ENCODE measurements at places on chromosomes 3 and 15. TPM values are rescaled to one million over a fixed set of nuclear protein-coding genes. Genes with fewer than 3 reads are reported as not detected.

The SLC2A2 gene
- 123 TPM for total RNA-seq

The PARP3 gene
- total RNA-seq: 7.0 TPM

DNA sequence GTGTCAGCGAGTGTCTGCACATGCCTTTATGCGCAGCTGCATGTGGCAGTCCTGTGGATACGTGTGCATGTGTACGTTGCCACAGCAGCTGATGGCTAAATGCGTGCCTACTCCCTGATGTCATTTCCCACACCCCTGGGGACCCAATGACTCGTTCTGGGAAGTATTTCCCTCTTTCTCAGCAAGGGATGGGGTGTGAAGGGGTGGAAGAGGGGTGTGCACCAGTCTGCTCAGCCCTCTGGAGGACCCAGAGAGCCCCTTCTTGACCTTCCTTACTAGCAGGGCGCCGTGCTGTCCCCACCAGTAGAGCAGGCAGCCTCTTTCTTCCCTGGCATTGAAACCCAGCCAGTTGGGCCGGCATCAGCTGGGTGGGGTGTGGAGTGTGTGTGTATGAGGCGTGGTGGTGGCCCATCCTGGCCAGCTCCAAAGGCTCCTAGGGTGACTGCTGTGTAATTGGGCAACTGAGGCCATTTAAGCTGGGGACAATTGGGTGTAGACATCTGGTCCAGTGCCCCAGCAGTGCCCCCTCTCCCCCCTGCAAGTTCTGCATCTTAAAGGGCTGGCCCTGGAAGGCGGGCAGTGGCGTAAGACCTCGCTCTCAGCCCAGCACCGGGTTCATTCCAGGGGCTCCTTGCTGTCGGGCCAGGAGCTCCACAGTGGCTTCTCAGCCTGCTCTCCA is 19.2 kb downstream of the SNX33 start:
- H3K27me3 ChIP-seq: no peaks in the 10 kb centered on the region
- peak overlapping the region; percentile 83 for H3K27ac ChIP-seq
- H3K4me1 ChIP-seq: peaks cover 54% of the 10 kb centered on the region
- H3K4me3 ChIP-seq: no peak overlapping the region
- no peaks in the 10 kb centered on the region for H3K36me3 ChIP-seq
- peak; percentile 51 for DNase-seq

- no peak overlapping the region for H3K4me3 ChIP-seq
- H3K4me1 ChIP-seq: no peaks in the 10 kb centered on the region
- DNase-seq: no peak
- H3K36me3 ChIP-seq: no peaks in the 10 kb centered on the region
These were observed 38.1 kb upstream of the IQSEC1 start for GRCh38 chr3:13111173-13111872.

GRCh38 chr3:66502245-66502874 is 1.5 kb upstream of the LRIG1 start:
- H3K27ac ChIP-seq: no peak overlapping the region
- DNase-seq: no peak
- no peaks in the 10 kb centered on the region for H3K27me3 ChIP-seq
- no peak overlapping the region for H3K4me3 ChIP-seq
- H3K4me1 ChIP-seq: peaks cover 22% of the 10 kb centered on the region

The MKRN3 gene
- 0.57 TPM for total RNA-seq

DNA sequence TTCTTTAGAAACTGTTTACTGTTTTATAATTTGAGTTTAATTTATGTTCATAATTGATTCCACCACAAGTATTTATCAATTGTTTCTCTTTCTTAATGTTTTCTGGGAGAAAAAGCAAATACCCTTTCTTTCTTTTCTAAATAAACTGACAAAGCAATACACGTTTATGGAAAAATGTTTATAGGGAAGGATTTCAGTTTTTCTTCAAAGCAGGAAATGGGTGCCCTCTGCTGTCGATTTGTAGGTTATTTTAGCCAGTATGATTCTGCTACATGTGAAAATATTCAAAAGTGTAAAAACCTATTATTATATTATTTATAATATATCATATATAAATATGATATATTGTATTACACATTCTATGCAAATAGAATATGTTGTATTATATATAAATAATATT is 921.0 kb upstream of the ROBO1 start:
- H3K36me3 ChIP-seq: no peaks in the 10 kb centered on the region
- H3K4me1 ChIP-seq: no peaks in the 10 kb centered on the region
- no peak overlapping the region for H3K27ac ChIP-seq

Data from hepatocyte (in vitro differentiated cells).